Stimulated activated CD4-positive, alpha-beta T cell treated with anti-CD3 and anti-CD28 coated beads, Interleukin-15, amount 100 ng/mL, for 1 hour (primary cell): ENCODE measurements at places on chromosomes 3 and 15.

GRCh38 chr15:80937718-80938117, 51.9 kb downstream of the MESD start:
- no peak for DNase-seq

GRCh38 chr3:79597709-79598108, 170.1 kb downstream of the ROBO1 start:
- DNase-seq: no peak

DNA sequence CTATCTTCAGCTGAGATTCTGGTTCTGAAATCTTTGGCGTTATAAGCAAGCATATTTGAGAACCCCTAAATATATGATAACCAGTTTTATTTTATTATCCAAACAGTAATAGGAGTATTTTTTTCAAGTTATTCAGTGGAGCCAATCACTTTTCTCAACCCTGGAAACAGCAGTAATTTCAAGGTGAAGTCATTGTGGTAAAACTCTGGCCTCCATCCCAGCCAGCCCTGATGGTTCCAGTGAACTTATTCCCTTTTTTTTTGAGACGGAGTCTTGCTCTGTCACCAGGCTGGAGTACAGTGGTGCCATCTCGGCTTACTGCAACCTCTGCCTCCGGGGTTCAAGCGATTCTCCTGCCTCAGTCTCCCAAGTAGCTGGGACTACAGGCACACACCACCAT, 545.4 kb upstream of the IL12A start:
- no peak for DNase-seq

DNA sequence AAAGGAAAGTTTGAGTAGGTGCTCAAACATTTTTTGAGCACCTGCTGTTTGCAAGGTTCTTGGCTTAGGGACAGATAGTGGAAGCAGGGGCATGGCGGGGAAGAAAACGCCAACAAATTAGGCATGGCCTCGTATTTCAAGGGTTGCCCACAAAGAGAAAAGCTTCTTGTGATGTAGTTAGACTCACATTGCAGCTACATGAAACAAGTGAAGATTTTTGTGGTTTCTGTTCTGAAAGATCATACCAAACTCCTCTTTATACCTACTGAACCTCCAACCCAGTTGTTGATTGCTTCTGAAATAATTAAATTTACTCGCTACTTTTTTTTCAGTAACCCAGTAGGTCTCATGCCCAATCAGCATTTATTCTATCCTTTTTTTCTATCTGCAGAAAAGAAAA, 23.5 kb upstream of the RARB start:
- no peak for DNase-seq

DNA sequence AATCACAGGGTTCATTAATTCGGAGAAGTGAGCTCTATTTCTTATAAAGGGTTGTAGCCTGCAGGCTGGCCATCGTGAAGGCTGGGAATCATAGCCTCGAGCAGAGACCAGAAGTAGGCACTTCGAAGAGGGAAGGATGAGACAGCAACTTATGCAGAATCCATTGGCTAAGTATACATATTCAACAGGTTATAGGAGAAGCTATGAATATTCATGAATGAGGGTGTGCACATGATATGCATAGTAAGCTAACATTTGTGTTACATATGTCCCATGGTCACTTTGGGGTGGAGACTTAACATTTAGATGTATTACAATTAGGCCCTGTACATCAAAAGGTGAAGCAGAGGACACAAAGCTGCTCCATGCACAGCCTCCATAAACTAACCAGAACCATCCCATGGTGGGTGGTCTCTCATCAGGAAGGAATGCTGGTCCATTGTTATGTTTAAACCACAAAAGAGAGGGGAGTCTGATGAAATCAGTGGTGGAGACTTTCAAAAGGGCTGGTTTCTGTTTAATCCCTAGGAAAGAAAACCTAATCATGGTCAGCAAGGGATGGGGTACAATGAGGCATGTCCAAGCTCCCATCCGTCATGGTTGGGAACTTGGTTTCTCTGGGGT, 80.8 kb upstream of the FHIT start:
- no peak for DNase-seq

- no peak for DNase-seq
These were observed 7.2 kb upstream of the MCF2L2 start for GRCh38 chr3:183435661-183436060.

DNA sequence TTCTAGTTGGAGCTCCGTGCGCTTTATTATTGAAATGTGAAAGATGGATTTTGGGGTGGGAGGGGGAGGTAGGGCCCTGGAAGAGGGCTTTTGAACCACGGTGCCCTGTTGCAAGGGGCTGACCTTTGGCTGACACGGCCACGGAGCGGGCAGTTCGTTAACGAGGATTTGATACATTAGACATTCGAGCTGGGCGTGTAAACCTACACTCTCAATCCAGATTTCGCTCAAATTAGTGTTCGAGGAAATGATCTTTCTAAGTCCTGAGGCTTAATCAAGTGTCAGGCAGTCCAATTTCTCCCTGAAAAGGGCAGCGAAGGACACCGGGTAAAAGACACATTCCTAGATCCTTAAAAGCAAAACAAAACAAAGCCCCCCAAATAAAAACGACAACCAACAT, 13.0 kb downstream of the ZIC1 start:
- no peak for DNase-seq

GRCh38 chr15:98787936-98788757, 139.8 kb downstream of the IGF1R start:
- DNase-seq: no peak

GRCh38 chr3:134809427-134810051, 14.5 kb downstream of the EPHB1 start:
- DNase-seq: no peak

- no peak for DNase-seq
These were observed 28.7 kb downstream of the RARRES1 start for GRCh38 chr3:158703566-158703965.

- DNase-seq: no peak
These were observed 23.8 kb downstream of the RLBP1 start for GRCh38 chr15:89197503-89197971.

- no peak for DNase-seq
These were observed 116.6 kb downstream of the CHDH start for GRCh38 chr3:53729618-53730017.

DNA sequence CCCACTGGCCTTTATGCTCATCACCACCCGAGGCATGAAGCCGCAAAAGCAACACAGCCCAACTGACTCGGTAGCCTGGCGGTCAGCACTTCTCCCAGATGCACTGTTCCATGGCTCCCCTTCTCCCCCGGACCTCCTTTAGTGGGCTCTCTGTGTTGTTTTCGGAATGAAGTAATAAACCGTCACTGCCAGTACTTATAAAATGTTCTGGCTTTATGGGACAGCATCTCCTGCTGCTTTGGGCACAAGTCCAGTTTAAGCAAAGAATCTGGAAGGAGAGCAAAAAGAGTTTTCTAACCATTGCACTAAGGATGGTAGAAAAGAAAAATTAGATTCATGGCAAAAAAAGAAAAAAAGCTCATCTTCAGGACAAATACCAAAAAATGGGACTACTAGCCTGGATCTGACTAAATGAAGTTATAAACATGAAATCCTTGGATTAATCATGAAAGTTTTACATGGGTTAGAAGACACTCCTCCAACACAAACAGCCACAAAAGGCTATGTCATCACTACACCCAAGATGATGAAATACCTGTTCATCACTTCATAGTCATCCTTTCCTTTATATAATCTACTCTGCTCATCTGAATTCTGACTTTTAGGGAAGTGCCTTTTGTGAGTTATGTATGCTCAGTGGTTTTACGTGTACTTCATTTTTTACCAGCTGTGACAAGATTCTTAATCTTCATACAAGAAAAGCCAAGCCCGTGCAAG, 89.5 kb upstream of the UBE2E2 start:
- DNase-seq: no peak

GRCh38 chr3:196198081-196198675, 13.0 kb downstream of the ZDHHC19 start:
- DNase-seq: no peak

- DNase-seq: no peak
These were observed 2.5 kb upstream of the PXYLP1 start for GRCh38 chr3:141229132-141229531.
